ENCODE measurements at places on chromosomes 1 and 21. TPM values are rescaled to one million over a fixed set of nuclear protein-coding genes. Genes with fewer than 3 reads are reported as not detected.

Gene PDC
- total RNA-seq = not detected

Gene MSH4
- total RNA-seq = 0.15 TPM

Gene CFAP74
- total RNA-seq = not detected

Gene RGL1
- 20.6 TPM for total RNA-seq

Gene CLCA4
- total RNA-seq = 0.05 TPM

Gene KIF26B
- total RNA-seq = 11.6 TPM

Gene NPPA
- not detected for total RNA-seq

Gene ZRANB2
- 100 TPM for total RNA-seq

Gene C1orf116
- 0.08 TPM for total RNA-seq

Gene TTC4
- total RNA-seq = 26.8 TPM

Gene HSPA6
- 1.6 TPM for total RNA-seq

Gene UAP1
- total RNA-seq = 29.0 TPM

Gene BCAR3
- total RNA-seq = 3.8 TPM

Gene PAPPA2
- total RNA-seq = not detected

Gene ORC1
- total RNA-seq = 24.5 TPM
